ENCODE measurements at places on chromosomes 5 and 9.

GRCh38 chr5:68884144-68884754 lies 209.6 kb upstream of the SLC30A5 start:
- DNase-seq, result no peak

- no peak for DNase-seq
These were observed 621 bp downstream of the NR6A1 start for GRCh38 chr9:124770359-124771020.

- DNase-seq, result no peak
These were observed 2354.8 kb upstream of the C9orf72 start for GRCh38 chr9:29928072-29928471.

GRCh38 chr5:132207778-132208177 lies 19.9 kb downstream of the P4HA2 start:
- DNase-seq, result no peak

GRCh38 chr9:33813712-33814641 lies 3.0 kb upstream of the UBE2R2 start:
- DNase-seq, result peak; percentile 98

GRCh38 chr9:72554221-72554641 lies 32.8 kb downstream of the TMC1 start:
- DNase-seq, result peak; percentile 98

DNA sequence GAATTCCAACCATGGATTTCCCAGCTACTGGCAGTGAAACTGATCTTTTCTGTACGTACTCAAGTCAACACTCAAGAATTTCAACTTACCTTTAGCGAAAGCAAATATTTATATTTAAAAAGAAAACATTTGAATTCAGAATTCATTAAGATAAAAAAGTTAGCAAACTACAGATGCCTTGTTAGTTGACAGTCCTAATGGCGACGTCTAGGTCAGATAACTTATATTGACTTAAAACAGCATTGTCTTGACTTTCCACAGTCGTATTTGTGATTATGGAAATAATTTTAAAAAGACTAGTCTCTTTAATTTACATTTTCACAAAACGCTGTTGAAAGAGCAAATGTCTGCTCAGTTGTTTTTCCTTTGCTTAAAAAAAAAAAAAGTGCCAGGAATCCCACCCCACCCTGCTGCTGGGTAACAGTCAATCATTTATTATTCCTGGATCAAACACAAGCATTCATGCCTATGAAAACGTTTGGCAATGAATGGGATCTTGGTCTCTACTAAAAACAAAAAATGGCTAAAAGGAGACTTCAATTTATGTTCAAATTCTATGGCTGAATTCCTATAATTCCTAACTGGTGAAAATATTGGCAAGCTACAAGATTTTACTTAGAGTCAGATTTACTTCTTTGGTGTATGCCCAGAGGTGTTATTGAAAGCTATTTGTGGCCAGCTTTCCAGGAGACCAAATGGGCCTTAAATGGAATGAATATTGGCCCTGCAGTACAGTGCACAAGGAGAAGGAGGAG lies 22.0 kb downstream of the OR2S2 start:
- peak; percentile 88 for DNase-seq

- no peak for DNase-seq
These were observed 26.2 kb downstream of the ANGPTL2 start for GRCh38 chr9:127096208-127096607.

DNA sequence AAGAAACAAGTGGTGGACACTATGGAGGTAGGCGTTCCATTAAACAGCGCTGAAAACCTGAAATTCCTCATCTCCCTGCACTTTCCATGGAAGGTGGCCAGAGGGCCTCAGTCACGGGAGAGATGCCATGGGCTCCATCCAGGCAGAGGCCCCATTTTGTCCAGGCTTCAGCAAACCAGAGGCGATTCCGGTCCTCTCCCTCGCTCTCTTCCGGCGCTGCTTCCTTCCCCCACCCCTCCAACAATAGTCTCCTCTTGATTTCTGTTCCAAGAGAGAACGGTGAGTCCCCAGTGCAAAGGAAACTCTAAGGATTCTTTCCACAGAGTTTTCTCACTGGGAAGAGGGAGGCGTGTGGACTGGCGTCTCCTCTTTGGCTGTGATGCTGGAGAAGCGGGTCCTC lies 7.5 kb downstream of the ZNF366 start:
- no peak for DNase-seq

Data from renal cortical epithelial cell (primary cell).